Muscle of leg (tissue), 16 donors: ENCODE measurements at places on chromosomes 2 and 18. TPM values are rescaled to one million over a fixed set of nuclear protein-coding genes. Genes with fewer than 3 reads are reported as not detected.

GRCh38 chr2:239399433-239399920 lies 1.3 kb downstream of the HDAC4 start:
- H3K27me3 ChIP-seq = no peaks in the 10 kb centered on the region
- H3K36me3 ChIP-seq = no peaks in the 10 kb centered on the region
- peak overlapping the region; percentile 50 for H3K4me3 ChIP-seq
- H3K27ac ChIP-seq = peak overlapping the region; percentile 32
- peak; percentile 44 for DNase-seq
- peaks cover 41% of the 10 kb centered on the region for H3K4me1 ChIP-seq

DNA sequence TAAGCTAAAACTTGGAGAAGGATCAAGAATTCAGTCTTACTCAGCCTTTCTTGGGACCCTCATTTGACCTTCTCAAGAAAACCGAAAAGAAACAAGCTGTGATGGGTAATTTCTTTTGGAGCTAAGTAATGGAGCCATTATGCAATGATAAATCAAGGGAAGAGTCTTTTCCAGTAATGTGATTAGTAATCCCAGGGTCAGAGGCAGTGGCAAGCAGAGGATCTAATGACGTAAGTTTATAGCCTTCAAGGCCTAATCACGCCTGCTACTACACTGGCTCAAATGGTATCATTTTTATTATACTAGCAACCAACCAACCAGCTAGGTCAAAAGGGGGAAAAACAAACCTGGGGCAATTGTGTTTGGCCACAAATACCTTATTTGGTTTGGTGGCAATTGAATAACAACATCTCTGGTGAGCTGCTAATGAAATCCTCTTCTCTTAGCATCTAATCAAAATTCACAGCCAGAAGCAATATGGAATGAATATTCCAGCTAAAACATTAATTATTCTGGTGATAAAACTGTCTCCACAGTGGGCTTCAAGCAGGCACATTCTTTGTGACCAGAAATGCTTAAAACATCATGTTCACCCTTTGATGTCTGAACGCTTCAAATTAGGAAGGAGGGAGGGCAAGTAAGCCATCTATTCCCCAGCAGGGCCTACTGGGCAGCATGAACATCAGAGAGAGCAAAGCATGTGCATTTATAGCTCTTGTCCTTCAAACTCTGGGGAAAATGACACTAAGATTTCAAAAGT lies 114.9 kb upstream of the SULT1C3 start:
- H3K4me3 ChIP-seq = no peak overlapping the region
- H3K27me3 ChIP-seq = no peaks in the 10 kb centered on the region
- H3K36me3 ChIP-seq = no peaks in the 10 kb centered on the region
- H3K27ac ChIP-seq = no peak overlapping the region
- H3K4me1 ChIP-seq = no peaks in the 10 kb centered on the region
- DNase-seq = no peak

Gene INO80C
- 5.4 TPM for total RNA-seq

- H3K27me3 ChIP-seq = no peaks in the 10 kb centered on the region
- no peak overlapping the region for H3K27ac ChIP-seq
- DNase-seq = no peak
- no peaks in the 10 kb centered on the region for H3K36me3 ChIP-seq
These were observed 154.8 kb downstream of the RNF152 start for GRCh38 chr18:61738042-61738441.

DNA sequence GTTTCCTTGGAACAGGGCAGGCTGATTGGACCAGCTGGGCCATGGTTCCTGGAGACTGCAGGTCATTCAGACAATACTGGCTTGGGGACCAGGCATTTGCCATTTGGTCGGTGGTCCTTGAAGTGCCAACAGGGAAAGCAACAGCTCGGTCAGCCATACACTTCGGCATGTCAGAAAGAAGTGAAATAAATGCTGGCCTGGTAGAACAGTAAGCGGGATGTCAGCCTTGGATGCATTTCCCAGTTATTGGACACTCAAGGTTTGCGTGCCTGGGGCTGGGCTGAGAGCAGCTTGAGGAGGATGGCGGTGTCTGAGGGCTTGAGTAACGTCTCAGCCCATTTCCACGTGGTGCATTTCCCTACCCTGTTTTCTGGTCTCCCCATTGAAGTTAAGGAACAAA lies 75.4 kb downstream of the NCK2 start:
- H3K4me3 ChIP-seq = no peak overlapping the region
- no peak for DNase-seq
- H3K27me3 ChIP-seq = no peaks in the 10 kb centered on the region
- no peak overlapping the region for H3K27ac ChIP-seq
- peaks cover 24% of the 10 kb centered on the region for H3K36me3 ChIP-seq

- H3K27ac ChIP-seq = peak overlapping the region; percentile 96
- peak overlapping the region; percentile 69 for H3K4me3 ChIP-seq
- H3K4me1 ChIP-seq = peaks cover 27% of the 10 kb centered on the region
- no peaks in the 10 kb centered on the region for H3K27me3 ChIP-seq
These were observed 688 bp upstream of the ARHGAP28 start for GRCh38 chr18:6728809-6729246.

DNA sequence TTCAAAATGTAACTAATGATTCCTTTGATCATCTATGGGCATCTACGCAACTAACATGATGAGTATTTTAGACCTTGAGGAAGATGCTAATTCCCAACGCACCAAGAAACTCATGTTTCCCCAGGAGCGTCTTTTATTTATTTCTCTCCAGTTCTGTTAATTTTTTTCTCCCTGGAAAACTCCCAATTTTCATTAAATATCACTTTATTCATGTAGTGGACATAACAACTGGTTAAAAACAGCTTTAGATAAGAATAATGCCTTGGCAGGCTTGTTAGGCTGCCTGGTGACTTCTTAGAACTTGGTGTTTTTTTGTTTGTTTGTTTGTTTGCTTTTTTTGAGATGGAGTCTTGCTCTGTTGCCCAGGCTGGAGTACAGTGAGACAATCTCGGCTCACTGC lies 62.9 kb upstream of the ZFP36L2 start:
- peaks cover 37% of the 10 kb centered on the region for H3K36me3 ChIP-seq
- no peaks in the 10 kb centered on the region for H3K4me1 ChIP-seq
- no peaks in the 10 kb centered on the region for H3K27me3 ChIP-seq
- no peak for DNase-seq
- no peak overlapping the region for H3K4me3 ChIP-seq
- H3K27ac ChIP-seq = no peak overlapping the region

Gene MAL
- 2.4 TPM for total RNA-seq

Gene CLASP1
- total RNA-seq = 50.7 TPM

GRCh38 chr2:86039178-86039962 lies 66.3 kb downstream of the POLR1A start:
- H3K4me3 ChIP-seq = no peak overlapping the region
- no peak overlapping the region for H3K27ac ChIP-seq
- peaks cover 64% of the 10 kb centered on the region for H3K36me3 ChIP-seq
- no peaks in the 10 kb centered on the region for H3K27me3 ChIP-seq

Gene CFAP221
- total RNA-seq = 0.22 TPM

DNA sequence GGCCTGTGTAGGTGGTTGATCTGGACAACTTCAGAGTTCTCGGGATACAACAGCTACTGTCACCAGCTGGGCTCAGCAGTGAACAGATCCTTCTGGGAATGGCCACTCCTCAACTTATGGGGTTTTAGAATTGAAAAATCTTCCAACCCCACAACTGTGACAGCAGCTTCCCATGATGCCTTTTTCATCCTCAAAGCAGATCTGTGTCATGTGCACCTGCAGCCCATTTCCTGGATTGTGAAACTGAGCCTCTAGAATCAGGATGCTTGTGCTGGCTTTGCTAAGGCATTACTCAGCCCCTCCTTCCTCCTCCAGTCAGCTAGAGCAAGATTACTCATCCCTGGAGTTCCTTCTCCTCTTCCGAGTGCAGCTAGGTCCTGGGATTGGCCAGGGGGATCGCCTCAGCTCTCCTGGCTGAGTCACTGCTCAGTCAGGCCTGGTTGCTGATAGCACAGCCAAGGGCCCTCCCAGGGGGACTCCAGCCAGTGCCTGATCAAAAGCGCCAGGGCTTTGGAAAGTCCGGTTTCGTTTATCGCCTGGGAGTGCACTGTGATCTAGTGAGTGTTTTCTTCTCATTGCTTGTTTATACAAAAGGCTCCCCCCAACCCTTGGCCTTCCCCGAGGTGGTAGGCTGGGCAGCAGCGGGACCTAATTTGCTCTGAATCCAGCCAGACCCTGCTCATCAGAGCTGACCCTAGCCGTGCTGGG lies 2.4 kb upstream of the LPIN1 start:
- H3K4me1 ChIP-seq = peaks cover 36% of the 10 kb centered on the region
- H3K27ac ChIP-seq = peak overlapping the region; percentile 70
- H3K4me3 ChIP-seq = no peak overlapping the region
- H3K27me3 ChIP-seq = no peaks in the 10 kb centered on the region
- DNase-seq = peak; percentile 98

Gene ITPRIPL1
- 4.4 TPM for total RNA-seq

Gene VWA3B
- 0.13 TPM for total RNA-seq
